Activated T-cell treated with anti-CD3 and anti-CD28 coated beads for 24 hours (primary cell): ENCODE measurements at places on chromosomes 7 and 10.

DNA sequence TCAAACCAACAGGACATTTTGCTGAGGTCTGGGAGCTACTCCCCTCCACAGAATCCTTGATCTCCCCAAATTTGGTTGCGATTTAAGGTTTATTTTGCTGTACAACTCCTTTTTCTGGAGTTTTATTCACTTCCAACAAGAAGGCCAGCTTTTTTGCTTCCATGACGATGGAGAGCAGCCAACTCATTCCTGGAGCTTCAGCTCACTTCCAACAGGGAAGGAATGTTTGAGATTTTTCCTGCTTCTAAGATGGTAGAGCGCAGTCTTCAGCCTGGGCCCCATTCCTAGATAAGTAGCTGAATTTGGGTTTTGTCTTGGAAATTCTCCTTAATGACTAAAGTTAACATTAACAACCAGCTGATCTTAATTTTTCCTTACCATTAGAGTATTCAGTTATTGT is 30.9 kb upstream of the CREB3L2 start:
- no peak for DNase-seq

DNA sequence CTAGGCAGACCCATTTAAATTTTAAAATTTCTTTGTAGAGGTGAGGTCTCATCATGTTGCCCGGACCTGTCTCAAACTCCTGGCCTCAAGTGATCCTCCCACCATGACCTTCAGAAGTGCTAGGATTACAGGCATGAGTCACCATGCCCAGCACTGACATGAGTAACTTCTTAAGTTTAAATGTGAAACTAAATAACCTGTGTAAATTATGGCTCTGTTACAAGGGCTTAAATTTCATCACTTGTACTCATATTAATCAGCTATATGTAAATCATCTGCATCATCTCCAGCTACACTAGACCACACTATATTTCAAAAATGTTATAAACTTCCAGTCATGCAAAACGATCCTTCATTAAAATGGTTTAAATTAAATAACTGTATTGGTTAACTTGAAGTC is 56.1 kb downstream of the ATAD1 start:
- peak; percentile 32 for DNase-seq

- DNase-seq = no peak
Measured at GRCh38 chr10:92142512-92142911, 148.4 kb downstream of the CPEB3 start.

GRCh38 chr10:54650547-54650946 is 150.5 kb downstream of the PCDH15 start:
- no peak for DNase-seq

DNA sequence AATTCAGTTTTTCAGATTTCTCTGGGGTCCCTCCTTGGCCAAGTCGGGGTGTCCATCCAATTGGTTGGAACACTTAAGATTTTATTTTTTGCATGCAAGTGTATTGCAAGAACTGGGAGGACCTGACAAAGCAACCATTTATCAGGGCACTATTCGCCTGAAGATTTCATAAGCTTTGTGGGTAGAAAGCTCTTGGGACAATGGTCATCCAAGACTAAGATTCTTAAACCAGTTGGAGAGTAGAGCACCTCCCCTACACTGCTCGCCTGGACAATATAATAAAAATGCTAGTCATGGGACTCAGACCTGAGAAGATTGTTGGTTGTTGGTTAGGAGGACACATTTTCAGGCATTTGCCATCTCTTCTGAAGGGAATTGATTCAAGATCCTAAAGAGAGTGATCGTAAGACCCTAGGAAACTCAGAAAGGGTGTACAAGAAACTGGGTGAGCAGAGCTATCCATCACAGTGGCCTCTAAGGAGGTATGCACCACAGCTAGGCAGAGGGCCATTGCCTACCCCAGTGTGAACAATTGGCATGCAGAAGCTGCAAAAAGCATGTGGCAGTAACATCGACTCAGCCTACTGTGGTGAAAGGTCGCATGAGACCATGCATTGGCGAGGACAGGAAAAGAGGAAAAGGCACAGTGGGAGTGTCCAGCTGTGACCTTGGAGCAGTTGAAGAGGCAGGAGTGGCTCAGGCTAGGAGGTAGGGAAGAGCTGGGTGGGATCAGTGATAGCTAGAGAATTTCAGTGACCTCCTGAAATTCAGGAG is 1235.3 kb upstream of the AUTS2 start:
- no peak for DNase-seq

GRCh38 chr7:154504918-154505317 is 452.7 kb downstream of the DPP6 start:
- no peak for DNase-seq

DNA sequence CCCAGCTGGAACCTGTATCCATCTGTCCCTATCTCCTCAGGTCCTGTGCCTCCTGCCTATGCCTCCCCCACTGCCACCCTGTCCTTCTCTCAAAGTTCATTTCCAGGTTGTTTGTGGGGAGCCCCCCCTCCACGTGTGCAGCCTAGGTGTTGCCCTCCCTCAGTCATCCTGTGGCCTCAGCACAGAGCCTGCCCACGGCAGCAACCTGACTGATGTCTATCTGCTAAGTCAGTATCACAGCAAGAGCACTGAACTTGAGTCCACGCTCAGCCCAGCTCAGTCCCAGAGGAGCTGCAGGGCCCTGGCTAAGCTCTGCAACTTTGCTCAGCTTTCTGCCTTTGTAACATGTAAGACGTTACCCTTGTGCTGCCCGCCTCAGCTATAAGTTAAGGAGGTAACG is 28.7 kb downstream of the FAM53B start:
- no peak for DNase-seq

- DNase-seq = no peak
Measured at GRCh38 chr7:33534833-33535232, 370.5 kb upstream of the BMPER start.

GRCh38 chr7:22572292-22572691 is 72.3 kb upstream of the STEAP1B start:
- no peak for DNase-seq

- DNase-seq = no peak
Measured at GRCh38 chr10:6396652-6397051, 183.4 kb downstream of the PRKCQ start.

- no peak for DNase-seq
Measured at GRCh38 chr10:64234489-64234888, 713.3 kb downstream of the REEP3 start.

- no peak for DNase-seq
Measured at GRCh38 chr10:48494073-48494472, 110.8 kb downstream of the ARHGAP22 start.

DNA sequence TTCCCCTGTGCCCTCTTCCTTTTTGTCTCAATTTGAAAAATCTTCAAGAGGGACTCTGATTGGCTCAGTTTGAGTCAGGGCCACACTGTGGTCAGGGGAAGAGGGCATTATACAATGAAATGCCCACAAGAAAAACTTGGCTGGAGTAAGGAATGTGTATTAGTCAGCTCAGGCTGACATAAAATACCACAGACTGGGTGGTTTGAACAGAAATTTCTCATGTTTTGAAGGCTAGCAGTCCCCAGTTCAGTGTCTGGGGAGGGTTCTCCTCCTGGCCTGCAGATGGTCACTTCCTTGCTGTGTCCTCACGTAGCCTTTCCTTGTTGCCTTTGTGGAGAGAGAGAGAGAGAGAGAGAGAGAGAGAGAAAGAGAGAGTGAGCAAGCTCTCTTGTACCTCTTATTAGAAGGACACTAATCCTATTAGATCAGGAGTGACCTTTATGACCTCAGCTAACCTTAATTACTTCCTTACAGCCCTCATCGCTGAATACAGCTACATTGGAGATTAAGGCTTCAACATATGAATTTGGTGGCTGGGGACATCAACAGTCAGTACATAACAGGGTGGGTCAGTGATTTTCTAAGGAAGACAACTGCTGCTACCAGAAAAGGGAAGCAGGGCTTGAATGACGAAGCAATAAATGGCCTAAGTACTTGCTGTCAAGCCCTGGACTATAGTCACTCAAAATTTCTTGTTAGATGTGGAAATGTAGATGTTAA is 25.8 kb upstream of the FAM13C start:
- DNase-seq = no peak

DNA sequence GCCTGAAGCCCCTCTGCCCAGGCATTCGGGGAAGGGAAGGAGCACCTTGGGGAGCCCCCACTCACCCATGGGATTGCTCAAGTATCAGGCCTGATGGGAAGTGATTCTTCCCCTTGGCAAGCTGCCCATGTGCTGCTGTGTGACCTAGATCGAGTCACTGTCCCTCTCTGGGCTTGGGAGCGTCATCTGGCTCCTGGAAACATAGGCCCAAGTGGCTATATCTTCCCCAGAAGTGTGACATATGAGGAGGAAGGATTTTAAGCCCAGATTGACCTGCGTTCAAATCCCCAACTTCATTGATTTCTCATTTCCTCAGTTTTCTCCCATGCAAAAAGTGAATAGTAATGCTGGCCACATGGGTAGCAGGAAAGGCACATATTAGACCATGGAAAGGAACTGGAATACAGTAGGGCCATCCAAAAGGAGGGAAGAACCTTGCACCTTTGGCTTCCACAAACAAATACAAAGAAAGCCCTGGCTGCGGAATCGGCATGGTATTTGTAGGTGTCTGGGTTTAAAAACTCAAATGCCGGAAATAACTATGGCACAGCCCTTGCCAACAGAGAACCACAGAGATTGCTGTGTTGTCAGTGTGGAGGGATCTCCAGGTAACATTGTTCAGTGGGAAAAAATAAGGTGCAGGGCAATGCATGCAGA is 169.5 kb upstream of the ZMIZ1 start:
- DNase-seq = no peak

GRCh38 chr7:26293569-26294308 is 2.1 kb downstream of the SNX10 start:
- peak; percentile 60 for DNase-seq

- no peak for DNase-seq
Measured at GRCh38 chr10:3009341-3009740, 58.0 kb upstream of the PFKP start.

DNA sequence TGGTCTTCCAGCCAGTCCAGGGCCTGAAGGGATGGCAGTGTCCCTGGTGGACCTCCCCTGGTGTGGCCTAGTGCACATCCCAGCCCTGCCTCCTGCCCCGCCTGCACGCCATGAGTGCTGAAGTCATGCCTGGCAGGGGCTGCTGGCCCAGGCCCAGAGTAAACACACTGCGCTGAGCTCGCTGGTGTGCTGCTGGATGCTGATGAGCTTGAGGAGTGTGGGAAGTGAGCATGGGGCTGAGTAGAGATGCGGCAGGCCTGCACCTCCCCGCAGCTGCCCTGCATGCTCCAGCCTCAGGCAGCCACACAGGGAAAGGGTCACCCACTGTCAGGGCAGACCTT is 43.2 kb downstream of the HTRA1 start:
- no peak for DNase-seq

DNA sequence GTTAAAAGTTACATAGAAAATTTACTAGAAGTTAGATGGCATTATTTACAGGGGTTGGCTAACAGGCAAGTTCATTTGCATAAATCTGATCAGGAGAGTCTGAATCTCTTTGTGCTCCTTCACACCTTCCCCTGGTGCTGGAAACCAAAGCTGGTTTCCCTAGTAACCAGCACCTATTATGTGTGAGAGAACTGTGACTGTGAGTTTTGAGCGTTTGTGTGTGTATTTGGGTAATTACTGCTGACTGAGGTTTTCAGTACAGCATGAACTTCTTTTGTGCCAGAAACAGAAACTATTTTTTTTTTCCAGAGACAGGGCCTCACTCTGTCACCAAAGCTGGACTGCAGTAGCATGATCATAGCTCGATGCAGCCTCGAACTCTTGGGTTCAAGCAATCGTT is 10.3 kb upstream of the IFIT1B start:
- DNase-seq = no peak

DNA sequence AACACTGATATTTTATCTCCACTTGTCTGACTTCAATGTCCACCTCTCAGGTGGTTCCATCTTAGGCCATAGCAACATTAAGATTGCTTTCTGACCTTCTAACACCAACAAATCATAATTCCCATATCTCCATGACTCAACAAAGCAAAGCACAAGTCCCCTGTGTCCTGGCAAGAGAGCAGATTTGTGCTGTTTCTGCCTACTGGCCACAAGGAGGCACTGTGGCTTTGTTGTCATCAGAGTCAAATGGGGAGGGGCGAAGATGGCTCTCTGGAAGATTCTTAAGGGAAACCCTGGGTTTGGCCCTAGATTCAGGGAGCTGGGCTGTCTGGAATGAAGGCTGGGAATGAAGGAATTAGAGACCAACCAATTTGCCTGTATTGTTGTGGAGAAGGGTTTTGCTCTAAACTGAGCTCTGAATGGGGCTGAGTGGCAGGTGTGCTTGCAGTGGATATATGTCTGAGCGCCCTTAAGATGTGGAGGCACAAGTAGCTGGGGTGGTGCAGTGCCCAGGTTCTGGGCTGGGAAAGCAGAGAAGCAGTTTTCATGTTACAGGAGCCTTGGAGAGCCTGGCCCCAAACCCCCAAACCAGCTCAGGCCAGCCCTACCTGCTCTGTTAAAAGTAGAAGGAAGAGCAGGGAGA is 154.8 kb upstream of the PRSS58 start:
- peak; percentile 40 for DNase-seq

DNA sequence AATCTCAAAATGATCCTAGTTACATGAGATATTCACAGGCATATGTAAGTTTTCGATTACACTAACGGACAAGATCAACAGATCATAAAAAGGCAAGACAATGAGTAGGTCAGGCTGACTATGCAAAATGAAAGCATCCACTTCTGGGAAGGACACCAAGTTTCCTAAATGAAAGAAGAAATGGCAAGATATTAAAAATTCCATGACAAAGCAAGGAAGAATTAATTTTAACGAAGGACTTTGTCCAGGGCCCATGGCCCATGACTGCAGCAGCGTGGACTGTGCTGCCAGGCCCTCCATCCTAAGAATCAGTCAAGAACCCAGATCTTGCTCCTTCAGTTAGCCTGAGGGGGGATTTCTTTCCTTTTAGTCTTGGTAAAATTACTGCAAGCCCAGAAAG is 182.4 kb upstream of the FRMD4A start:
- DNase-seq = no peak

DNA sequence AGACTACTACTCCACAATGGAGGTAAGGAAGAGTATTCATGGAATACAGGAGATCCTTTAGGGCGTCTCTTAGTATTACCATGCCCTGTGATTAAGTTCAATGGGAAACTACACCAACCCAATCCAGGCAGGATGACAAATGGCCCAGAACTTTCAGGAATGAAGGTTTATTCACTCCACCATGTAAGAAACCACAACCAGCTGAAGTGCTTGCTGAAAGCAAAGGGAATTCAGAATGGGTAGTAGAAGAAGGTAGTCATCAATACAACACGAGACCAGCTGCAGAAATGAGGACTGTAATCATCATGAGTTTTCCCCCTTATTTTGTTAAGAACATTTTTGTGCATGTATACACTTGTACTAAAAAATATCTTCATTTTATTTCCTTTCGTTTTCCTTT is 76.6 kb downstream of the GPR37 start:
- no peak for DNase-seq
